ENCODE measurements at places on chromosomes 3 and 15. TPM values are rescaled to one million over a fixed set of nuclear protein-coding genes. Genes with fewer than 3 reads are reported as not detected.

FBXO22 gene
- 51.6 TPM for total RNA-seq

FES gene
- 97.1 TPM for total RNA-seq

TNNC1 gene
- total RNA-seq, result not detected

MYO5C gene
- 19.4 TPM for total RNA-seq

ATP10A gene
- total RNA-seq, result 0.49 TPM

ISLR2 gene
- total RNA-seq, result not detected

HCLS1 gene
- total RNA-seq, result 31.9 TPM

ECE2 gene
- not detected for total RNA-seq

MAN2C1 gene
- total RNA-seq, result 92.8 TPM

LYZL4 gene
- total RNA-seq, result not detected

CRELD1 gene
- 18.6 TPM for total RNA-seq

PPP1R14D gene
- total RNA-seq, result not detected

Data from bladder microvascular endothelial cell (primary cell).